ENCODE measurements at places on chromosomes 12 and 14. TPM values are rescaled to one million over a fixed set of nuclear protein-coding genes. Genes with fewer than 3 reads are reported as not detected.

- no peak for DNase-seq
Measured at GRCh38 chr14:97393244-97393643, 596.1 kb downstream of the VRK1 start.

- no peak for DNase-seq
Measured at GRCh38 chr12:47881051-47881450, 23.7 kb downstream of the VDR start.

DNA sequence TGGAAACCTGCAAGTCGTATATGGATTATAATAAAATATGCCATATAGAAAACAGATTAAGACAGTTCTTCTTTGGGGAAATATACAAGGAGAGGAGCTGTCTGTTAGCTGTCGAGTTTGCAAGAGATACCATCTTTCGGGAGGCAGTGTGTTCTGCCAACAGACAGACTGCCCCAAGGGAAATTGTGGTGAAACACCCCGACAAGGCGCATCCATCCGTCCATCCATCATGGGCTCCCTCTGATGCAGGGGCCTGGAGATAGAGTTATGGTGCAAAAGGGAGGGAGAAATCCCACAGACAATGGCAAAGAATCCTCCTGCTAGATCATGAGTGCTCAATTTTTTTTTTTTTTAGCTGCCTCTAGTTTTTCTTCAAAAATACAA lies 156.3 kb downstream of the DPF3 start:
- DNase-seq = no peak

DNA sequence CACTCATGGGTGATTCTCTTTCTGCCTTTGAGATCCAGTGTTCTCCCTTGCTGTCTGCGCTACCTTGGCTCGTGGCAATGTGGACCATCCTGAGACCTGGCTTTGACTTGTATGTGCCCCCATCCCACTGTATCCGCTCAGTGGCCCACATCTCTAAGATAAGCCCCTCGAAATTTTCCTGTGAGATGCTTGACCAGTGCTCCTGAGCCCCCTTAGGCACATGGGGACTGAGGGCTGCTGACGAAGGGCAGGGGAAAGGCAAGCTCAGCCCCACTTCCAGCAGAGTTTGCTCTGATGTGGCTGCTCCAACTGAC lies 1.5 kb upstream of the NINJ2 start:
- no peak for DNase-seq

- peak; percentile 46 for DNase-seq
Measured at GRCh38 chr12:6925540-6926279, 2.0 kb upstream of the ATN1 start.

DNA sequence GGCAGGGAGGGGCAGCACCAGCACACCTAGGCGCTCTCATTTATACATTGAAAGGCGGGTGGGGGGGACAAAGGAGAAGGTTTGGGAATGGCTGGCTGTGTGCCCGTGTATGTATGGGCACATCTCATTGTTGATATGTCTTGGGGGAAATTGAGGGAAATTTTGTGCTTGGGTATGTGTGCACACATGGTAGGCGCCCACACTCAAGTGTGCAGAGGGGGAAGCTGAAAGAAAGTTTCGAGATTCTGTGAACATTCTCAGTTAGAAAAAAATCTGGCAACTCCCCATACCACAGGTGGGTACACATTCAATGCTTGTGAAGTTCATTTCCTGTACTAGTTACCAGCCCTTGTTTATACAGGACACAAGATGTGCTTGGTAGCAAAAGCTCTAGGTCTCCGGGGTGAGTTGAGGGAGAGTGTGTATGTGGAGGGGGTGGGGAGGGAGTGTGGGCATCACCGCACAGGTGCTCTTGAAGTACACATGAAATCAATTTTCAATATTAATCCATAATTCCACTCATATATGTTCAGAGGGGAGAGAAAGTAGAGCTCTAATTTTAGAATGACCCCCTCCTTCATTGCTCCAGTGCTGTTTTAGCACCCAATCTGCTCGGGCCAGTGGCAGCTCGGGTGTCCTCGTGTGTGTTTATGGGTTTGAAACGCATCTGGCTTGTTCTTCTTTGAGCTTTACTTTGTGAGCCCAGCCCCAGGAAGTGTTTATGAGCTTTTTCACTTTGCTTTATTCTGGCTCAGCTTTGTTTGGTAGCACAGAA lies 286.0 kb downstream of the ZFP36L1 start:
- no peak for DNase-seq

DNA sequence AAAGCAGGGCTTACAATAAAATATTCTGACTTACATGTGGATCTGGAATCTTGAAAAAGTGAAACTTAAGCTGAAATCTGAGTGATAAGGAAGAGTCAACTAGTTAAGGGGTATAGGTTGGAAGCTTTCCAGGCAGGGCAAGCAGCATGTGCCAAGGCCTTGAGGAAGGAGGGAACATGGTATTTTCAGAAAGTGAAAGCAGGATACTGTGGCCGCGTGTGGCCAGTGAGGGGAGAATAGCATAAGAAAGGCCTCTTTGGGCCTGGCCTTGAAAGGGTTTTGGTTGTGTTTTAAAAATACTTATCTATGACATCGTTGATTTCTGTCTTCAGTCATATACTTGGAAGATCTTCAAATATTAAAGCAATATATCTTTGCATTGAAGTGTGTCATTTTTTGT lies 213.4 kb downstream of the AKAP6 start:
- no peak for DNase-seq

GRCh38 chr14:74531467-74531866 lies 37.9 kb downstream of the ISCA2 start:
- DNase-seq = no peak

- DNase-seq = no peak
Measured at GRCh38 chr12:129665414-129665813, 238.4 kb downstream of the TMEM132D start.

DNA sequence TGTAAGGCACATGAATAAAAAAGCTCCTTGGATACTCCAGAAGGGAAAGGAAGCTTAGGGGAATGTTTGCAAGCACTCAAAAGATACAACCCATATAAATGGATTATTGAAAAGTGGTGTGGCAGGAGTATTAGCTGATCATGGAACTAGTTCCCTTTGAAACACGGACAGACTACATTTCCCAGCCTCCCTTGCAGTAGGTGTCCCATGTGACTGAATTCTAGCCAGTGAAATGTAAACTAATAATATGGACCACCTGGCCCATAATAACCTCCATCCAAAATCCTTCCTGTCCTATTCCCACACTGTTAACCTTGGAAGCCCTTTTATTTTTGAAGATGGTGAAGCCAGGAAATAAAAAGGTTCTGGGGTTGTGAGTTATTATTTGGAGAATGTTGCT lies 242.3 kb downstream of the SUDS3 start:
- no peak for DNase-seq

DNA sequence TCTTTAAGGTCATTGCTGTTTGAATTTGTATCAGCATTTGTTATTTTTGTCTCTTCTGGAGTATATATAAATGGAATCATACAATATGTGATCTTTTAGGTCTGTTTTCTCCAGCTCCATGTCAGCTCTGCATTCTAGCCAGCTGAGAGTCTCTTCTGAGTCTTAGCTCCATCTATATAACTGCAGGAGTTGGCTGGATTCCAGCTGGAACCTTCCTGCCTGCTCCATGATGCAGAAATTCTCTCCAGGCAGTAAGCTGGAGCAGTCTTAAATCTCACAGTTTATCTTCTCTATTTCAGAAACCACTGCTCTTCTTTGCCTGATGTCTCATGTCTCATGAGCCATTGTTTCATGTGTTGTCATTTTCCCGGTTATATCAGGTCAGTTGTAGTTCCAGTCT lies 827.6 kb downstream of the NRXN3 start:
- no peak for DNase-seq

DNA sequence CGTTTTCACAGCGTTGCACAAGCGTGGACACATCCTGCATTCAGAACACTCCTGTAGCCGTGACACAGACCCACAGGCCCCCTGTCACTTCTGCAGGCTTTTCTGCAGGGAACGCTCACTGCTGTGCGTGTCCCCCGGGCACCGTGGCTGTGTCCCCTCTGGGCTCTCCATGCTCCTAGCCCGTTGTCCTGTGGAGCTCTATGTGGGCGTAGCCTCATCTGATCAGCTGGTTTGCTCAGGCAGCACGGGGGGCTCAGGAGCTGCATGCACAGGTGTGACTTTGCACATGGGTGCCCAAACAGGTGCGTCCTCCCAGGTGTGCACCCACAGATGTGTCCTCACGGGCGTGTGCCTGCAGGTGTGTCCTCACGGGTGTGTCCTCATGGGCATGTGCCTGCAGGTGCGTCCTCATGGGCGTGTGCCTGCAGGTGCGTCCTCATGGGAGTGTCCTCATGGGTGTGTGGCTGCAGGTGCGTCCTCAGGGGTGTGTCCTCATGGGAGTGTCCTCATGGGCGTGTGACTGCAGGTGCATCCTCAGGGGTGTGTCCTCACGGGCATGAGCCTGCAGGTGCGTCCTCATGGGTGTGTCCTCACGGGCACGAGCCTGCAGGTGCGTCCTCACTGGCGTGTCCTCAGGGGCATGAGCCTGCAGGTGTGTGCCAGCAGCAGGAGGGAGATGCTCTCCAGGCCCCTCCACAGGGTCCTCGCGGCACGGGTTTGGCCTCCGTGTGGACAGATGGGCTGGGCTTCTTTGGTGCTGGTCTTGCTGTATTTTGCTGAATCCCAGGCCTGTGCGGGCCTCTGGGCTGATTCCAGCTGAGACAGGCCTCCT lies 17.5 kb downstream of the MTA1 start:
- DNase-seq = no peak

DNA sequence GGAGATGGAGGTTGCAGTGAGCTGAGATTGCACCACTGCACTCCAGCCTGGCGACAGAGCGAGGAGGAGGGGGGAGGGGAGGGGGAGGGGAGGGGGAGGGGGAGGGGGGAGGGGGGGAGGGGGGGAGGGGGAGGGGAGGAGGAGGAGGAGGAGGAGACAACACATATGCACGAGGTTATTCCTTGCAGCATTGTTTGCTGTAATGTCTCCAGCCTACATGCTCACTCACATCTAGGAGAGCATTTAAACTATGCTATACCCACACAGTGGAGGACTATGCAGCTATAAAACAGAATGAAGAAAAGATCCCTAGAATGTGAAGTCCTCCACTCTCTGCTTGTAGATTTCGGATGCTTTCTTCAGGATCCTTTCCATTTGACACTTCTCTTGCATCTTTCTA lies 3.5 kb upstream of the HIGD1C start:
- no peak for DNase-seq

GRCh38 chr12:92028441-92028709 lies 117.3 kb downstream of the BTG1 start:
- no peak for DNase-seq

DNA sequence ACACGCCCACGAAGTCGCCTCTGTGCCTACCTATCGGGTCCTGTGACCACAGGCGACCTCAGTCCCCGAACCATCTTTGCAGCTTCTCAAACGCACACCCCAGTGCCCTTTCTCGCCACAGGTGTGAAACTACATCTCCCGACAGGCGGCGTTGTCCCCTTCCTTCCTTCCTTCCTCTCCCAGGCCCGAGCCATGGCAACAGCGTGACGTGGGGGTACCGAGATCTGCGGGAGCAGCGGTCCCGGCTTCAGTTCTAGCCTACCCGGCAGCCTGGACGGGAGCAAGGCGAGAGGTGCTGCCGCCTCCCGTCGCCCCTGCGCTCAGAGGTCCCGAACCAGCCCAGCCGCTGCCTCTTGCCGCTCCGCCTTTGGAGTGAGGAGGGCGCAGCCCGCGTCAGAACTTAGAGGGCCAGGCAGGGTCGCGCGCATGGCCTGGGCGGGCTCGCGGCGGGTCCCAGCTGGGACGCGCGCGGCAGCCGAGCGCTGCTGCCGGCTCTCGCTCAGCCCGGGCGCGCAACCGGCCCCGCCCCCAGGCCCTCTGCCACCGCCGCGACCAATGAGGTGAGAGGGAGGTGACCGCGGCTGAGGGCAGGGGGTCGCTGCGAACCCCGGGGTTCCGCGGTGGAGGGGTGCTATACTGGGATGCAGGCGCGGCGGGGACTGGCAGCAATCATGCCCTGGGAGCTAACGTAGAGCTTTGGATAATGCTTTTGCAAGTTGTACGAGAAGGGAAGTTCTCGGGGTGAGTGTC lies at the start of gene COQ10A:
COQ10A (plus strand) TSS at position 250 of the 750 bp plus-strand sequence; CDS start at position 427, 177 bp downstream.
- DNase-seq = peak; percentile 65

GRCh38 chr14:34436960-34437728 lies 24.9 kb downstream of the SPTSSA start:
- no peak for DNase-seq

LRTM2 gene
- total RNA-seq = not detected

POTEG gene
- total RNA-seq = not detected

CD9 gene
- total RNA-seq = 103 TPM

KRT79 gene
- not detected for total RNA-seq

SOCS4 gene
- 19.9 TPM for total RNA-seq

KRT73 gene
- total RNA-seq = not detected

B4GALNT1 gene
- 48.6 TPM for total RNA-seq

VTI1B gene
- 84.9 TPM for total RNA-seq

Data from Panc1 (cell line).